Urinary bladder (tissue), 4 donors: ENCODE measurements at places on chromosomes 2 and 18. TPM values are rescaled to one million over a fixed set of nuclear protein-coding genes. Genes with fewer than 3 reads are reported as not detected.

Gene SPP2
- polyA plus RNA-seq, result not detected

Gene UGT1A10
- not detected for polyA plus RNA-seq

Gene PSMA8
- polyA plus RNA-seq, result not detected

Gene CYS1
- polyA plus RNA-seq, result 6.2 TPM
